GM12865 (cell line): ENCODE measurements at places on chromosomes 2 and 18.

DNA sequence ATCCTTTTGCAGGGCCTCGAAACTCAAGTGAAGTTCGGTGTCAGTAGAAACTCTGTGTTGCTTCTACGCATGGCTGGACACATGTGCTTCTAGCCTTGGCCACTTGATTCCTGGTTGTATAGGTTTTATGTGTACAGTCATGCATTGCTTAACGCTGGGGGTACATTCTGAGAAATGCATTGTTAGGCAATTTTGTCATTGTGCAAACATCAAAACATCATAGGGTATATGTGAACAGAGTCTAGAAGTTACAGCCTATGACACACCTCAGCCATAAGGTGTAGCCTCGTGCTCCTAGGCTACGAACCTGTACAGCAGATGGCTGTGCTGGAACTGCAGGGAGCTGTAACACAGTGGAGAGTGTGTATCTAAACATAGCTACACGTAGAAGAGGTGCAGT is 39.4 kb downstream of the TMEM18 start:
- no peak for DNase-seq

DNA sequence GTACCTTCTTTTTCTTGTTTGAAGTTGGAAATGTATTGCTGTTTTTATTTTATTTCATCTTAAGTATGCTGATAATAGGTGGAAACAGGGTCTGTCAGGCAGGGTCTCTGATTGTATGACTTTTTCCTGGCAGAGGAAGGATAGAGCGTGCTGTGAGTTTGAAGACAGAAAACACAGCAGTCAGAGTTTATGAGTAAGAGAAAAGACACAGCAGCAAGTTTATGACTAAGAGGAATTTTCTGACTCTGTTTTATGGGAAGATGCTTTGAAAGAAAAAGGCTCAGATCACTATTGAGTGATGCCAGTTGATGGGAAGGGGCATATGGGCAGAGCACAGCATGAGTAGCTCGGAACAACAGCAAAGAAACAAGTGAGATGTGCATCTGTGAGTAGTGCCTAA is 379.1 kb downstream of the MEIS1 start:
- DNase-seq, result no peak

DNA sequence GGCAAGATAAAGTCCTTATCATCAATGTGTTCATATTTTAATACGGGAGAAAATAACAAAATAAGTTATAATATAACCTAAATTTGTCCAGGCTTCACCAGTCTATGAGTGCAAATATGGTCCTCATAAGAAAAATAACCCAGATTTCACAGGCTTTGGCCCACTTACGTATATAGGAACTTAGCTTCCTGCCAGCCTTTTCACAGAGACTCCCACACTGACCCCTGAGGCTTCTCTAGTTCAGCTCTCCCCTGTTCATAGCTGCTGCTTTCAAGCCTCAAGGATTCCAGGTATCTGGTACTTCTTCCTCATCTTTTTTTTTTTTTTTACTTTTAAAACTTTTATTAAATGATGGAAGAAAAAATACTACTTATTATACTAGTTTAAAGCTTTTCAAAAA is 74.9 kb upstream of the PELI1 start:
- DNase-seq, result no peak

DNA sequence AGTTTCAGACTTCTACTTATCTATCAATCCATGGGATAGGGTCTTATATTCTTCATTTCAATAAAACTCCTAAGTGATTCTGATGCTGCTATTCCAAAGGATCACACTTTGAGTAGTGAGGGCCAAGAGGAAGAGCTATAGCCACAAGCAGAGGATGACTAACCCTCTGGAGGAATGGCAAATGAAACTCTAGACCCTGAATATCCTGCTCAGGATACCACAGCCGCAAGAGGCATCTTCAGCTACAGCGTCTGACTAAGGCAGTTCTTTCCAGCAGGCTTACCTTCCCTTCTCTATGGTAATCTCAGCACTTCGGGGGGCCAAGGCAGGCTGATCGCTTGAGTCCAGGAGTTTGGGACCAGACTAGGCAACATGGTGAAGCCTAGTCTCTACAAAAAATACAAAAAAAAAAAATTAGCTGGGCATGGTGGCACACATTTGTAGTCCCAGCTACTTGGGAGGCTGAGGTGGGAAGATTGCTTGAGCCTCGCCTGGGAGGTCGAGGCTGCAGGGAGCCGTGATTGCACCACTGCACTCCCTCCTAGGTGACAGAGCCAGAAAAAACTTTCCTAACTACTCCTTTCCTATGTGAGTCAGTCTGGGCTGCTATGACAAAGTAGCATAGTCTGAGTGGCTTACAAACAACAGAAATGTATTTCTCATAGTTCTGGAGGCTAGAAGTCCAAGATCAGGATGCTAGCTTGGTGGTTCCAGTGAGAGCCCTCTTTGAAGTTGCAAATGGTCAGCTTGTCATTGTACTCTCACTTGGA is 371.9 kb downstream of the IRS1 start:
- no peak for DNase-seq

DNA sequence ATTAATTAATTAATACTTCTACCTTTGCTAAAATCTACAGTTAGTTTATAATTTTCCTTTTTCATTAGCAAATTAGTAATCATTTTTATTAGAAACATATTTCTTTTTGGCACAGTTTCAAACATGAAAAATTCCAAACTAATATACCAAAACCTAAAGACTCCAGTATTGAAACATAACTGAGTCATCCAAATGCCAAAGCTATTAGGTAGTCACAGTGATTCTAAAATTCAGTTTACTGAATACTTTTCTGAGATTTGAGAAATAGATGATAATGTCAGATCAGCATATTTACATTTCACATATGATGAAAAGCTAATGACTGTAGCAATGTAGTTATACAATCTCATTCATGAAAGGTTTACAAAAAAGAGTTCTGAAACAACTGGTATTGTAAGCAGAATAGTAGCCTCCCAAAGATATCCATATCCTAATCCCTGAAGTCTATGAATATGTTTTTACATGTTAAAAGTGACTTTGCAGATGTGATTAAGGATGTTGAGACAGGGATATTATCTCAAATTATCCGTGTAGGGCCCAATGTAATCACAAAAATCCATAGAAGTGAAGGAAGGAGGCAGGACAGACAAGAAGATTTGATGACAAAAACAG is 680.2 kb upstream of the CHAC2 start:
- no peak for DNase-seq

GRCh38 chr2:158337018-158337417 is 119.5 kb downstream of the CCDC148 start:
- no peak for DNase-seq

GRCh38 chr2:58903427-58903826 is 662.3 kb upstream of the FANCL start:
- no peak for DNase-seq

- DNase-seq, result no peak
Observed at GRCh38 chr2:96685577-96686459, 43.3 kb downstream of the FER1L5 start.

DNA sequence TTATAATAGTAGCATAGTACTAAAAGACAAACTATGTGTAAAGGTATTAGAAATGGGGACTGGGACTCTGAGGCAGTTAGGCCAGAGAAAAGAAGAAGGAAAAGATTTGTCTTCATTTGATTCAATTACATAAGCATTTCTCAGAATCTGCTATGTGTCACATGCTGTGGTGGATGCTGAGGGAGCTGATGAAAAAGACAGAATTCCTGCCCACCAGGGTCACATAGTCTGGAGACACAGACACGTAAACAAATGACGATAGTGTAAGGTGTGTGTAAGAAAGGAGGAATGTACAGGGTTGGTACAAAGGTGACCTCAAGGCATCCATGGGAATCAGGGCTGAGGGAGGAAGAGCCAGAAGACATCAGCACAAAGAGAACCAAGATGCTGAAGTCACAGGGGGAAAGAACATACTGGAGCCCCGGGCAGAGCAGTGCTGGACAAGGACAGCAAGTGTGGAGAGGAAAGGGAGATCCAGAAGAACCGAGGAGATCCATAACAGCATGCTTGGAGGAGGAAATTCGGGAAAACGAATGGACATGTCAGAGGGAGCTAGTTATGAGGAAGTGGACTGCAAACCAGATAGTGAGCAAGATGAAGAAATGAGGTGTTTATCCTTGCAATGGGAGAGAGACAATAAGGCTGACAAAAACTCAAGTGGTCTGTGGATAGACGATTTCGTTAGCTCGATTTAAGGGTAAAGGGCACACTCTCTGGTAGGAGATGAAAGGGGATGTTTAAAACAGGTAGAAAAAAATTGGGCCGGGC is 1.2 kb upstream of the MAPRE3 start:
- DNase-seq, result no peak

DNA sequence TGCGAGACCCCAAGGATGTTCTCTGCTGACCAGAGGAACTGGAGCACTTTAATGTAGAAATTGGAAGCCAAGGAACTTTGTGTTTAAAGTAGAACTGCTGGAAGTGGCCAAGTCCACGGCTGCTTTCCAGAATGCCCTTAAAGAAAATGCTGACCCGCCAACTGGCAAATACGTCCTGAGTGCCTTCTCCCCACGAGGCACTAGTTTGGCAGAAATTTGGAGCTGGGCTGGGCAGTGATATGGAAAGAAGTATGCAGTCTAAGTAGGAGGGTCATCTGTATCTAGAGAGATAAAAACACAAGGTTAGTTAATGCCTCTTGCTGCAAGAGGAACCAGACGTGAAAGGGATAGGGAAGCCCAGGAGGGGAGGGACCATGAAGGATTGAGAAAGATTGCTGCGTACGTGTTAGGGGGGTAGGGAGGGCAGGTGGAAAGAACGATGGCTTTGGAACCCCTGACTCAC is 59.3 kb upstream of the RFX8 start:
- no peak for DNase-seq

DNA sequence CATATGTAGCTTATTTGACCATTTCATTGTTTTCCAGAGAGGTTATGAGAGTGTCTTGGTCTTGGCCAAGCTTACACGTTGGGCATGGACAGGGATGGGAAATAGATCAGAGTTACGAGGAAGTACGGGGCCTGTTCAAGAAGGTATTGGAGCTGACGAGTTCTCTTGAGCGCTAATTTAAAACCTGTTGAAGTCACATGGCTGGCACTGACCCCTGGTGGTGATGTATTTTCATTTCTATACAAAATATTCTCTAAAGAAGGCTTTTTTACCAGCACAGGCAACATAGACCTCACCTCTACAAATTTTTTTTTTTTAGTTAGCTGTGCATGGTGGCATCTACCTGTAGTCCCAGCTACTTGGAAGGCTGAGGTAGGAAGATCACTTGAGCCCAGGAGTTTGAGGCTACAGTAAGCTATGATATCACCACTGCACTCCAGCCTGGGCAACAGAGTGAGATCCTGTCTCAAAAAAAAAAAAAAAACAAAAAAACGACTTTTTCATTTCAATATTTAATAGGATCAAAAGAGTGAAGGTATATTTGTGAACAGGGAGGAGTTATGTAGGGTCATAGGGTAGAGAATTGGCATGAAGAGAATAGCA is 19.6 kb downstream of the UGP2 start:
- peak; percentile 81 for DNase-seq

DNA sequence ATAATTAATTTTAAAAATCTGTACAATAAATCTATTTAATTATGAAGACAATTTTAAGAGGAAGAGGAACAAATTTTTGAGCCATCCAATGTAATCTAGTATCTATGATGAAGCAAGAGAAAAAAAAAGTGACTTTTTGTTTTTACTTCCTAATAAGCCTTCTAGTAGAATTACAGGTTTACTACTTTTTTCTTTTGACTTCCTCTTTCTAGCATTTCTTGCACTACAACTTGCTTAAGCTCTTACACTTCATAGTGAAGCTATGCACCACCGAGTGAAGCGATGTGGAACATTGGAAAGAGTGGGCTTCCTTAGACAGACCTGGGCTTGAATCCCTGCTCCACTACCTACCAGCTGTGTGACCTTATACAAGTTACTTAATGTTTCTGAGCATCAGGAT is 2.1 kb downstream of the SERPINB2 start:
- no peak for DNase-seq

DNA sequence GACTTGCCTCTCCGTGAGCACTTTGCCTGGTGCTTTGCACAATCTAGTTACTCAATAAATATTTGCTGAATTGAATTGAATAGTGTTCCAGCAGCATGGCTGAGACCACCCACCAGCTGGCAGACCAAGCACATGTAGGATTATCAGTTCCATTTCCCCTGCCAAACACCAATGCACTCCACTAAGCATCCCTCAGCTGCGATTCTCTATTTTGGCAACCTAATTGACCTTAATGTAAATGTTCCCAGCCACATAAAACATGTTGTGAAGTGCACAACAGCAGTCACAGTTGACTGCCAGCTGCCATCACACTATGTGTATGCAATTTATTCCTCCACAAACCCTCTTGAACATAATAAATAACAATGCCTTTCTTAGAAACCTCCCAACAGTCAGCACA is 1879.4 kb upstream of the PIK3C3 start:
- no peak for DNase-seq

- no peak for DNase-seq
Observed at GRCh38 chr18:62387257-62387656, 62.1 kb downstream of the TNFRSF11A start.

DNA sequence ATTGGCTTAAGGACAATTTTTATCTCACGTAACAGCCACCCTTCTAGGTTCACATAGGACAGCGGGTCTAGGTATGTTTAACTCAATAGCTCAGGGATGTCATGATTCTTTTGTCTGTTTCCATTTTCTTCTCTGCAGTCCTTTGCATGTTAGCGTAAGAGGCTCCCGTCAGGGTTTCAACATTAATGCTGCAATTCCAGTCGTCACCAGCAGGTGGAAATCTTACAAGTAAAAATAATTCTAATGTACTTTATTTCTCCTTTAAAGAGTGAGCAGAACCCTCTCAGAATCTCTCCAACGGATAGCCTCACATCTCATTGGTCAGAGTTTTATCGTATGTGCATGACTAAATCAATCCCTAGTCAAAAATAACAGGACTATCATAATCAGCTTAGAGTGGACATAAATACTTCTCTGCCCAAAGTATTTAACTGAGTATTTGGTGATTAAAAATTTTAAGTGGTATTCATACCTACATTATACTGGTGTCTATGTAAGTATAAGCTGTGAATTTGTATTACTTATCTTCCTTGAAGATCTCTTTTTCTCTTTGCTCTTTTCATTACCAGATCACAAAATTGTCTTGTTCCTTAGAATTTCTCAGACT is 487.2 kb upstream of the GCFC2 start:
- DNase-seq, result peak; percentile 85

DNA sequence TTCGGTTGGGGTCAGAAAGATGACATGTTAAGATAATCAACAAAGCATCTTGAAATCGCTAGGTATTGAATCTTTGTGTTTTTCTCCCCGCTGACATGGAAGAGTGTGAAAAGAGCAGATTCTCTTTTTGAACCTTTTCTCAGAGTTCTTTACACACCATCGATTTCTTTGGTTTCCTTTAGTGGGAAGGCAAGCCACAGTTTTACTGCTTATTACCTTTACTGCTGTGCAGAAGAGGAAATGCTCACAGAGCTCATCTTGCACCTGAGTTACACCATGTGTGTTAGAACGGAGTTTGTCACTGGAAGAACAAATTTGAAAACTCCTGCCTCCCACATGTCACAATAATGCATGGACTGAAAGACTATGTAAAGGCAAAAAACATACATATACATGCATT is 45.3 kb upstream of the PDK1 start:
- no peak for DNase-seq

GRCh38 chr2:152548111-152548875 is 169.0 kb downstream of the PRPF40A start:
- DNase-seq, result no peak
